ENCODE measurements at places on chromosomes 6 and 20. TPM values are rescaled to one million over a fixed set of nuclear protein-coding genes. Genes with fewer than 3 reads are reported as not detected.

MCM3 gene
- total RNA-seq = 40.9 TPM

CENPW gene
- total RNA-seq = 5.8 TPM

DNA sequence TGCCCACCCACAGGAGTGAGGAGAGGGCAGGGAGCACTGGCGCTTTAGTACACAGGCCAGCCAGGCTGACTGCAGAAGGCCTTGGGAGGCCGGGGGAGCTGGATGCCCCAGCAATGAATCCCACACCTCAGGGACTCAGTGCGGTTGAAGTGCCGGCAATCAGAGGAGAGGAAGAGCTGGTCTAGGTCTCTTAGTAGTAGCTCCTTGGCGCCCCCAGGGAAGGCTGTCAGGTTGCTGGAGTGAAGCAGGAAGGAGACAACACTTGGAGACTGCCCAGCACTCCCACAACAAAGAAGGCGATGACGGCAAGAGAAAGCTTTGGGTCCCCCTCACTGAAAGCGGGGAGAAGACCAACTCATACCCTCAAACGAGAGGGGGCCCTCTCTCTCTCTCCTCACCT lies 8.3 kb upstream of the TNXB start:
- H3K27ac ChIP-seq = no peak overlapping the region
- peaks cover 6% of the 10 kb centered on the region for H3K4me1 ChIP-seq
- no peaks in the 10 kb centered on the region for H3K27me3 ChIP-seq
- H3K4me3 ChIP-seq = no peak overlapping the region
- DNase-seq = no peak

GRCh38 chr6:133892813-133893691 lies 4.1 kb downstream of the TCF21 start:
- H3K4me1 ChIP-seq = no peaks in the 10 kb centered on the region
- H3K27ac ChIP-seq = peak overlapping the region; percentile 5
- DNase-seq = peak; percentile 69
- H3K4me3 ChIP-seq = no peak overlapping the region
- peaks cover 20% of the 10 kb centered on the region for H3K27me3 ChIP-seq
- H3K36me3 ChIP-seq = no peaks in the 10 kb centered on the region

- H3K4me3 ChIP-seq = peak overlapping the region; percentile 65
- H3K27me3 ChIP-seq = no peaks in the 10 kb centered on the region
These were observed 1.3 kb downstream of the ATRN start for GRCh38 chr20:3472105-3472504.

- DNase-seq = no peak
- H3K4me1 ChIP-seq = no peaks in the 10 kb centered on the region
- H3K36me3 ChIP-seq = no peaks in the 10 kb centered on the region
- H3K4me3 ChIP-seq = no peak overlapping the region
- no peaks in the 10 kb centered on the region for H3K27me3 ChIP-seq
These were observed 42.0 kb upstream of the SLC2A12 start for GRCh38 chr6:134094441-134094840.

All from kidney (tissue), 22 donors.